ENCODE measurements at places on chromosomes 5 and 9.

DNA sequence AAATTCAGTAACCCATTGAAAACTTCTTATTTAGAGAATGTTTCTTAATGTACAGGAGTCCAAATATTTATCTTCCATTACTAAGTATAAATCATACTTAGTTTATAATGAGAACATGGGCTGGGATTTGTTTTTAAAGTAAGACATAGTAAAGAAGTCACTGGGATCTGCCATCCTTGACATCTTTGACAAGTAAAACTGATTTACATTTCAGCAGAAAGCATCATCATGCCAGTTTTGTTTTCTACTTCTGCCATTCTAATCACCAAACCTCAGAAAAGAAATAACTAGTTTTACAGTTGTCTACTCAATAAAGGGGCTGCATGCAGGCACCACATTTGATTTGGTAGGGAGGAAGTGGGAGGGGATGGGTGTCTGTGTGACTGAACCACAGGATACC lies 221.7 kb upstream of the PPP1R2B start:
- DNase-seq: no peak

DNA sequence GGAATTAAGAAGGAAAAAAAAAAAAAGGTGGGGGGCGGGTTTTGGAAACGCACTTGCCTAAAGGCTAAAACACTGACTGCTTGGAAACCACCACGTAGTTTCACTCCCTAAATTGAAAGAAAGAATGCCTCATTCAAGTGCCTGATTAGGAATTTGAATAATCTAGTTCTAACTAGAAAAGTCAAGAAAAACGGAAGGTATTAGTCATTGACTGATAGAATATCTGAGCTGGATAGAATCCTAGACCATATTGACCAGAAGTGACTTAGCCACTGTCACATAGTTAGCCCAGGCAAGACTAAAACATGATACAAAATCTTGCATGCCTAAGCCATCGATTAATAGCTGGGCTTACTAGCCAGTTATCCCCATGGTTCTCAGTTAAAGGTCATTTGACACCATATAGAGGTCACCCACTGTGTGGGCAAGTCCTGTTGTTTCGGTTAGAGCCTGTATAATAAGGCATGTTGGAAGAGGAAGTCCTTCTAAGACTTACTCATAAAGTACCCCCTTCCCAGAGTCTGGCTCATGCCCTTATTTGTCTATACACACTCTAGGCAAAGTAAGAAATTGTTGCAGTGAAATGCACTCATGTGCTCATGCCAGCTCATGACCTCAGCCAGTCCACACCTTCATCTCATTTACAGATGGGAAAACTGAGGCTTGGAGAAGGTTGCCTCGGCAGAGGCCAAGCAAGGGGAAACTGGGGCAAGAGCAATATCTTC lies 40.2 kb downstream of the SH3RF2 start:
- peak; percentile 55 for DNase-seq

DNA sequence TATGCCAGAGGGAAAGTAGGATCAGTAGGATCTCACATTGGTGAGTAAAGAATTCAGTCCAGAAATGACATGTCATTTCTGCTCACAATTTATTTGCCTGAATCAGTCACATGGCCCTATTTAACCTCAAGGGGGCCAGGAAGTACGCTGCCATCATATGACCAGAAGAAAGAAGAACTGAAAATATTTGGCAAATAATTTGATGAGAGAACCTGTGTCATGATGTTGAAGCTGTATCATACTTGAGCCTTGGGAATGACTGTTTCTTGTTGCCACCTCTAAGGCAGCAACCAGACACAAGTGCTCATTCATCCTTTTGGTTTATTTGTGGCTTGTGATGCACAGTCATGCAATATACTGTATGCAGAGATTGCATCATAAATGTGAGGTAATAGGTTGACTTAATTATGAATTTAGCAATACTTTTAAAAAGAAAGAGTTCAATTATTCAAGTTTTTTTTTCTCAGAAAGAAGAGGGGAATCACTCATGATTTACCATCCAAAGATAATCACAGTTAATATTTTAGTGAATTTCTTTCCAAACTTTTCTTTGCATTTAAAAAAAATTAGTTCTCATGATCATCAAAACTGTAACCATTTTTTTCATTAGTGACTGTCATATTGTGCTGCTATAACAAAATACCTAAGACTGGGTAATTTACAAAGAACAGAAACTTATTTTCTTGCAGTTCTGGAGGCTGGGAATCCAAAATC lies 8.2 kb upstream of the ZFYVE16 start:
- no peak for DNase-seq

GRCh38 chr5:52758014-52758413 lies 29.7 kb upstream of the ITGA1 start:
- no peak for DNase-seq

- no peak for DNase-seq
These were observed 601 bp downstream of the ERGIC1 start for GRCh38 chr5:172834415-172835289.

- DNase-seq: no peak
These were observed 85.6 kb downstream of the DAB2IP start for GRCh38 chr9:121736934-121737462.

DNA sequence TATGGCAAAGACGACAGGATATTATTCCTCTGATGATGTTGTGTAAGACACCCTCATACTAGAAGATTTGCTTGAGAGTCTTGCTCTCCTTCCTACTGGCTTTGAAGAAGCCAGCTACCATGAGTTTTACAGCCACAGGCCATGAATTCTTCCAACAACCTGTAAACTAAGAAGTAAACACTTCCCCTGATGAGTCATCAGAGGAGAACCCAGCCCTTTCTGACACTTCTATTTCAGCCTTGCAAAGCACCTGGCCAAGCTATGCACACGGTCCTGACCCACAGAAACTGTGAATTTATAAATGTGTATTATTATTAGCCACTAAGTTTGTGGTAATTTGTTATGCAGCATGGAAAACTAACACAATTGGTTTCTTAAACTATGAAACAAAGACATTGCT lies 288.8 kb upstream of the ADAMTSL1 start:
- DNase-seq: no peak

- DNase-seq: no peak
These were observed 17.7 kb upstream of the ANGPTL2 start for GRCh38 chr9:127140181-127140580.

- DNase-seq: no peak
These were observed 53.3 kb downstream of the SEMA6A start for GRCh38 chr5:116521173-116521872.

- DNase-seq: no peak
These were observed 82.5 kb upstream of the SNCAIP start for GRCh38 chr5:122229551-122229950.

GRCh38 chr5:58454025-58454424 lies 5.9 kb downstream of the PLK2 start:
- DNase-seq: no peak

GRCh38 chr5:143564417-143564816 lies 160.9 kb upstream of the NR3C1 start:
- no peak for DNase-seq

- no peak for DNase-seq
These were observed 490.2 kb upstream of the DAP start for GRCh38 chr5:11251247-11251646.

DNA sequence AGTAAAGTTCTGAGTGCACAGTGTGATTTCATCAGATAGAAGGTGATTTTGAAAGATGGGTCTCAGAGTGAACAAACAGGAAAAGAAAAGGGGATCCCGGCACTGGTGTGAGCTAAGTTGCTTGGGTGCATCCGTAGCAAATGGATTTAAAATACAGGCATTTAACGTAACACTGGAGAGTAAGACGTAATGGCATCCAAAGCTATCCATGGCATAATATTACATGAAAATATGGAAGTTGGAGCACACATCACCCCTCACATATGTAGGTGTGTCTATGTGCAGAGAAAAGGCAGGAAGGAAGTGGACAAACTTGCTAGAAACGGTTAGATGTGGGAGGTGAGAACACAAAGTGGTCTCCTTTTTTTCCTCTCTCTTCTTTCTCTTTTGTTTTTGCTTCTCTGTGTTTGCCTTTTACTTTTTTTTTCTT lies 38.2 kb upstream of the SEMA4D start:
- no peak for DNase-seq

DNA sequence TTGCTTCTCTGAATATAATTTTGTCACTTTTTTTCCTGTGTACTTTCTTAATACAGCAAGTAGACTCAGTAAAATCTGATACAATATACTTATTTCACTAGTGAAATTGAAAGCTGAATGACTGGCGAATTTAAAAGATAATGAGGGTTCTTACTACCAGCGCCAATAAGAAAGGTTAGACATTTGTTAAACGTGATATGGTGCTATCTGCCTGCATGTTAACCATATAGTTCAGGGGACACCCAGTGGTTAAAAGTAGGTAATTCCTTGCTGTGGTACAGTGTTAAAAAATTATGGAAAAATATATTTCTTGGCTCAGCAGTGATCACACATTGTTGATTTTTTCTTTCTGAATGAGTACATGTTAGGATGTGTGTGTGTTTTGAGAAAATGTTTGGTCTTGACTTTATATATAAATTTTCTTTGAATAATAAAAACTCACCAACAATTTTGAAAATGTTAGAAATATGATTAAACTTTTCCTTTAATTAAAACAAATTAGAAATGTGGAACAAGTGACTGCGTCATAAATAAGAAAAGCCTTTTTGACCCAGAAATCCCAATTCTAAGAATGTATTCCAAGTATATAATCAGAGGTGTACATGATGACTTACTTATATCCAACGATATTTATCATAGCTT lies 25.8 kb downstream of the CAST start:
- peak; percentile 81 for DNase-seq

- no peak for DNase-seq
These were observed 51.0 kb downstream of the TRPC7 start for GRCh38 chr5:136314302-136314701.

- peak; percentile 94 for DNase-seq
These were observed 93.1 kb downstream of the C9orf152 start for GRCh38 chr9:110114859-110115201.

DNA sequence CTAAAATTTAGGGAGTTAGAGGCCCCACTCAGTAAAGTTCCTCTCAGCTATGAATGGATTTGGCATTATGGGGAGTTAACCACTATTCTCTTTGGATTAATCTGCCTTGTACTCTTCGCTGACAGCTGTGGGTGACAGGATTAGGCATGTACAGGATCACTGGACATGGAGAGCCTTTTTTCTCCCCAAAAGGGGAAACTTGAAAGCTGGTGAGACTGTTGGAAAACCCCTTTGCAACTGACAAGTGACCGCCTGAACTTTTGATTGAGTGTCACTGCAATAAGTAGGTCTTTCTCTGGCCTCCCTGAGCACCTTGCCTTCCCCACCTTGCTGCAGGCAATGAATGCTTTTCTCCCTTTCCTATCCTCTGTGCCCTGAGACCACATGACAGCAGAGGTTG lies 68.3 kb downstream of the ERP44 start:
- DNase-seq: no peak

DNA sequence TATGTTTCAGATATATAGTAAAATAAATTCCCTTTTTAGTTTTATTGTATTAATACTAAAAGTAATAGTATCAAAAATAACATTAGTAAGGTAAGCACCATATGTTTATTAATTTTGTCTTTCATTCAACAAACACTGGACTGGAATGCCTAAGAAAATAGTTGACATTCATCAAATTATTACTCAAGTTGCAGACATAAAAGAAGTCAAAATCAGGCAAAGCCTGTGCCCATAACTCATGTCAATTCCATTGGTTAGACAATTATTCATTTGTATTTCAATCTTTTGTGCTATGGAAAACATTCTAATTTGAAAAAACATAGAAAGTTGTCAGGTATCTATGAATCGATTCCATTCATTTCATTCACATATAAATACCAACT lies 158.9 kb downstream of the CEMIP2 start:
- DNase-seq: peak; percentile 18

DNA sequence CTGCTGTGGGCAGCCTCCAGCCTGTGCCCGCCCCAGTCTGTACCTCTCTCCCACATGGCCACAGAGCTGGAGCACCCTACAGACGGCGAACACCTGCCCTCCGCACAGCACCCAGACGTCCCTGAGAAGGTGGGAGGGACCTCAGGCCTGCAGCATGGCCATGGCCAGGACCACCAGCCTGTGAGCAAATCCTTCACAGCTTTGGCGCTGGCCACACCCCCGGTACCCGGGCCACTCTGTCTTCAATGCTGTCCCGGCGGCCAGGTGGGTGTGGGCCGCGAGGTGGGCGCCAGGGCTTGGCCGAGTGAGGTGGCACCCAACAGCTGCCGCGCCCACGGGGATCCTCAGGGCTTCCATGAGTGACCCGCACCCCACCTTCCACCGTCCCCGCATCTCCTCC lies 18.7 kb downstream of the NOTCH1 start:
- no peak for DNase-seq

DNA sequence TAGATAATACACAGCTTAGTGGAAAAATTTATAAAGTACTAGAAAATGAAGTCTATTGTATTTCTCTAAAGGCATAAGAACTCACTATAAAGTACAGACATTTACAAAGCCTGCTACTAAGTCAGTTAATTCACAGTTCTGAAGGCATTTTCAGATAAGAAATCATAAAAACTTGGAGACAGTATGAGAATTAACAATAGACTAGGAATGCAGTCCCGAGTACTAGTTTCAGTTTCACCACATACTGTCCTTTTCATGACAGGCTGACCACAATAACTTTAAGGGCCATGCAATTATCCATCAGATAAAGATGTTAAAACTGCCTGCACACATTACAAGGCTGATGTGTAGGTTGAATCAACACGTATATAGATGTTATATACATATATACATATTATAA lies 362.6 kb upstream of the SMC2 start:
- DNase-seq: no peak

- no peak for DNase-seq
These were observed 133.3 kb downstream of the ARL15 start for GRCh38 chr5:54177058-54177457.

GRCh38 chr5:148805326-148806290 lies 20.8 kb upstream of the ADRB2 start:
- DNase-seq: peak; percentile 77

DNA sequence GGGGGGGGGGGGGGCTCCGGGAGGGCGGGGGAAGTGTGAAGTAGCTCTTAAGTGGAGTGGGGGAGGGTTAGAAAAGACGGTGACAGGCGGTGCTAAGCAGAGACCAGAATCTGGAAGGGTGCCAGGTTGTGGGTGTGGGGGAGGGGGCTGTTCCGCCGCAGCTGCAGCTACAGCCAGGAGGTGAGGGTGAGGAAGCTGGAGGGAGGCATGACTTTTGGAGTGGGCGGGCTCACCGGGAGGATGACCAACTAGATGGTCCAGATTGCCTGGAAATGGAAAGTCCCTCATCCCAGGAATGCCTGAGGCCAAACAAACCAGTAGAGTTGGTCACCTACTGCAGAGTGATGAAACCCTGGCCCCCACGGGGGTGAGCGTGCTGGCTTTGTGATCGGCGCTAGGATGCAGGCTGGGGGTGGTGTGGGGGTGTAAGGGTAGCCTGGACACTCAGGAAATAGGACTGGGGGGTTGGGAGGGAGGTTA lies 158.1 kb upstream of the SHB start:
- DNase-seq: peak; percentile 61
